ENCODE measurements at places on chromosomes 13 and 19. TPM values are rescaled to one million over a fixed set of nuclear protein-coding genes. Genes with fewer than 3 reads are reported as not detected.

Gene SIPA1L3
- 17.5 TPM for total RNA-seq

DNA sequence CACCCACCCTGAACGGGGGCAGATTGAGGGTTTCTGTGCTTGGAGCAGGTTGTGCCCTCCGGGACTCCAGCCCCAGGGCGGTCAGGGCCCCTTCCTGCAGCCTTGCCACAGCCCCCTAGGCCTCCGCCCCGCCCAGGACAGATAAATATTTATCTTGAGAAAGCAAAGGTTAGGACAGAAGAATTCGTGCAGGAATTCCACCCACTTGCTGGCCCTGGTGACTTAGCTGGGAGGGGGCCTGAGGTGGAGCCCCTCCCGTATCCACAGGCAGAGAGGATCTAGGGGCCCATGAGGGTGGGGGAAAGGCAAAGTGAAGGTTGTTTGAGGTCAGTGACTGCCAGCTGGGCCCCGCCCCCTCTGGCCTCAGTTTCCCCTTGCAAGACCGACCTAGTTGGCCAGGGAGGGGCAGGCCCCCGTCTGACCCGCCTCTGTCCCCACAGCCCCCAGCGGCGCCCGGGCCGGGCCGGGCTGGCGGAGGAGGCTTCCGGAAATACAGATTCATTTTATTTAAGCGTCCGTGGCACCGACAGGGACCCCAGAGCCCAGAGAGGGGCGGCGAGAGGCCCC is 5.2 kb downstream of the MIDN start:
- peak overlapping the region; percentile 96 for H3K27ac ChIP-seq
- no peak for DNase-seq
- peaks cover 62% of the 10 kb centered on the region for H3K36me3 ChIP-seq
- no peaks in the 10 kb centered on the region for H3K27me3 ChIP-seq

GRCh38 chr13:19927117-19927748 is 31.3 kb upstream of the ZMYM2 start:
- H3K27ac ChIP-seq: no peak overlapping the region
- H3K36me3 ChIP-seq: no peaks in the 10 kb centered on the region
- H3K4me1 ChIP-seq: peaks cover 6% of the 10 kb centered on the region
- H3K27me3 ChIP-seq: no peaks in the 10 kb centered on the region
- peak; percentile 32 for DNase-seq

Gene EFNB2
- 5.2 TPM for total RNA-seq

Gene THSD8
- 45.2 TPM for total RNA-seq

Gene RNF17
- not detected for total RNA-seq

Data from A673 (cell line).